ENCODE measurements at places on chromosomes 5 and 9.
A peak's percentile ranks its signal among the peaks of the same experiment; 100 is the strongest.

DNA sequence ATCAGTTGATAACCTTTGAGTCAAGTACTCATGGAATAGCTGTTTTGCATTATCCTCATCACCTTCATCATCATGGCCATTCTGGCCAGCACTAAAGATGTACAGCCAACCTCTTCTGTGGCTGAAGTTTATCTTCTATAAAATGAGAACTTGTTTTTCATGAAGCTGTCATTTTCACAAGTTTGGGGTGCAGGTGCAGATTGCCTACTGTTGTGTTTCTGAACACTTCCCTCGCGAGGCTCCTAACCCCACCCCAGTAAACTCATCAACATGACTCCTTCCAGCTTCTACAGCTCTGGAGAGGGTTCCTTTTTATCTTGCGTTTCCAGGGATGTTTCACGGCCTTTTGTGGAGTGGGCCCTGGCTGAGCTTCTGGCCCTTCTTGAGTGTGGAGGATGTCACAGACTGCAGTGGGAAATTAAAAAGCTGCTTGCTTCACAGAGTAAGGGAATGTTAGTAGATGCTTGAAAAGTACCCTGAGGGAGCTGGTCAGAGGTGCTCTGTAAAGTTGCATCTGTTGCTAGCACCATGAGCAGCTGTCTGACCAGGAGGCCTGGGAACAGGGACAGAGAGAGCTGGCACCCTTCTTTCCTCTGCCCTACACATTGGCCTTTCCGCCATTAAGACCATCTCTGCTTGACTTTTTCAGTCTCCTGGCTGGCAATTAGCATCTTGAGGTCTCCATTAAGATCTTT, 24.9 kb downstream of the SYK start:
- no peak for DNase-seq

GRCh38 chr5:172325452-172325851, 41.9 kb upstream of the UBTD2 start:
- no peak for DNase-seq

- DNase-seq, result no peak
Observed at GRCh38 chr5:79518718-79519117, 4.8 kb upstream of the HOMER1 start.

DNA sequence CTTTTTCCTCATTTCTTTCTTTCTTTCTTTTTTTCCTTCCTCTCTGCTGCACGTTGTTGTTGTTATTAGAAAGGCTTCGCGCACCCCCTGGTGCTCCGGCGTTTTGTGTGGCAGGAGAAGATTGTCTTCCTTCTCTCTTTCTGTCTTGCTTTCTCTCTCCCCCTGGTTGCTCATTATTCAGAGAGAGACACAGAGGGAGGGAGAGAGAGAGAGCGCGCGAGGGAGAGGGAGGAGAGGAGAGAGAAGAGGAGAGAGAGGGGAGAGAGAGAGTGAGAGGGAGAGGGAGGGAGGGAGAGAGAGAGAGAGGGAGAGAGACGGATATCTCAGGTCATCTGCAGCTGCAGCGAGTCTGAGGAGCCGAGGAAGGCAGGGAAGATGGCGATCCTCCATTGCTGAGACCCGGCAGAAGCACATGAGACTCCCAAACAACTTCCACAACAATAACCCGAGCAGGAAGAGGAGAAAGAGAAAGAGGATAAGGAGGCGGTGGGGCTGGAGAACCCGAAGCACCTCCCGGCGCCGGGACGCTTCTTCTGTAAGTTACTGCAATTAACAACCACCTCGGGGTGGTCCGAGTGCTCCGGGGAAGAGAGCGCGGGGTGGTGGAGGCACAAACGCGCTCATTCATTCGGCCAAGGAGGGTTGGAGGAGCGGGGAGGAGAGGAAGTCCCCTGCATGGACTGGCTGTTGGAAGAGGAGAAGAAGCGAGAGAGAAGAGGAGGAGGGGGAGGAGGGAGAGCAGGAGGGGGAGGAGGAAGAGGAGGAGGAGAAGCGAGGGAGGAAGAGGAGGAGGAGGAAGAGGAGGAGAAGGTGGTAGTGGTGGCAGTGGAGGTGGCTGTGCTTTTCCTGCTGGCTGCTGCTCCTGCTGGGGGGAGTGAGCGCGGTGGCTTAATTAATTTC, at the start of gene ZNF462:
Gene ZNF462 (plus strand): TSS at position 346 of the 900 bp plus-strand sequence. CDS start 60,218 bp downstream, outside the sequence.
- DNase-seq, result peak; percentile 76

DNA sequence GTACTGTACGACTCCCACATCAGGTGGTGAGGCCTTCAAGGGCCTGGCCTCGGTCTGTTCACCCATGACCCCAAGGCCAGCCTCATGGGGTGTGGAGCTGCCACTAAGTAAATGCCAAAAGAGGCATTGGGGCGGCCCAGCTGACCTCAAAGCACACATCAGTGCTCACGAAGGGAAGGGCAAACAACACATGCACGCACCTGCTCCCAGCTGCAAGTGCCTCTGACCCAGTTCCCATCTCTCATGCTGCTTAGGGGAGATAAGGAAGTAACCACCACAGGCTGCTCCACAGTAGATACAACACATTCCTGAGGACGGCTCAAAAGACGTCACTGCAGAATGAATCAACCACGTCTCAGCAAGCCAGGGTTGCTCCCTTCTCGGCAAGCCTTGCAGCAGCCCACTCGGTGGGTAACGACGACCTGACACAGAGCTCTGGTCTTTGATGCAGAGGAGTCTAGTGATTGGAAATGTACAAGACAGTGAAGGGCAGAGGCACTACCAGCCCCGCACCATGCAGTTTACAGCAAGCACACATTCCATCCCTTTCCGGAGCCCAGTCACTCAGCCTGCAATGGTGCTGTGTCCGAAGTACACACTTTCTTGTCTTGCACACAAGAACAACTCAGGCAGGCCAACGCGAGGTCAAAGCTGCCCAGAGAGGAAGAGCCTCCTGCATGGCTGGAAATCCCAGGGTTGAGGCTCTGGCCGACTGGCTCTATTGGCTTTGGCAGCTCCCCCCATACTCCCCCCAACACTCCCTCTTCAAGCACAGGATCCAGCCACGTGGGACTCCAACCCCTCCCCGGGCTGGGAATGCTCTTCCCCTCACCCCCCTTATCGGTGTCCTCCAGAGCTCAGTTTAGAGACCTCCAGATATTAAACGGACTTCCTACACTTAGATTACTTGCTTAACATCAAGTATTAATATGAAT, 31.8 kb downstream of the FABP6 start:
- DNase-seq, result peak; percentile 45

DNA sequence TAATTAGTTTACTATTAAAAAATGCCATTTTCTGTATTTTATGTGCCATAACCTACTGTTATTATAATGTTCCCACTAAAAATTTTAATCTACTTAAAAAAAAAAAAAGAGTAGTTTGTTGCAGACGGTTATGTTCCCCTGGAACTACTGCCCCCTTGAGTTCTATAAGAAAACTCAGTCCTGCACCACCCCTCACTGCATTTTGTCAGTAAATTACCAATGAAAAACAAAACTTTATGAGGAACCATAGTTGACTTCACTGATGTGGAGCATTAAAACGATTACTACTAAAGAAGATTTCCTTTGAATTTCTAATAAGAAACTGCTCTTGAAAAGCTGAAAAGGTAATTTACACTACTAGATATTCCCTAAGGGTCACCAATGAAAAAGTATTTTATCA, 288.7 kb downstream of the FBXL17 start:
- peak; percentile 40 for DNase-seq

DNA sequence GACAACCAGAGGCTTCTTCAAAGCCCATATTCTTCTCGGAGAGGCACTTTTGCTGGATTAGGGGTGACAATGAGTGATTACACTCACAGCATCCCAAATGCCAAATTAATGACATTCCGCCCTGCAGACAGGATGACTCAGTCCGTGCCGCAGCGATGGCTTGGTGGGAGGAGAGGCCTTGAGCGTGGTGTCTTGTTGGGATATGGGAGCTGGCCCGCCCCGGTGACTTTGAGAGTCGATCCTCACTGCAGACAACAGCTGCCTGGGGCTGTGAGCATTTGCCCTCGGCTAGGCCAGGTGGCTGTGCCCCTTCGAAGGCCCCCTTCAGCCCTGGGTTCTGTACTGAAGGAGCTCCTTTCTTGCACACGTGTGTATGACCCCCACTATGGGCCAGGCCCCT, 29.8 kb downstream of the OLFM1 start:
- no peak for DNase-seq

GRCh38 chr5:123450114-123450513, 26.9 kb upstream of the CEP120 start:
- DNase-seq, result no peak

DNA sequence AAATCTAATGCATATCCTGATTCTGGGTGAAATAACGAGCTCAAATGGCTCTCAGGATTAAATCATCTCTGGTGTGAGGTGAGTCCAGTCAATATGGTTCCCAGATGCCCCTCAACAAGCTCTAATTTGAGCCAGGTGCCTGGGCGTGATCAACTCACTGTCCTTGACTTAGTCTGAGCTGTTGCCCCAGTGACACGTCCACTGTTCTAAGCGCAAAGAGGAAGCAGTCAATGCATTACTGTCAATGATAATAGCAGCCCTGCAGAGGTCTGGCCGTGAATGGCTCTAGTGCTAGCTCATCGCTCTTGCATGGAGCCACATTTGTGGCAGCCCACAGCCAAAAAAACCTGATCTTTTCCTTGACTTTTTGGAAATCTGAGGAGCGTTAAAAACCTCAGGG, 128.6 kb upstream of the EFNA5 start:
- DNase-seq, result no peak

DNA sequence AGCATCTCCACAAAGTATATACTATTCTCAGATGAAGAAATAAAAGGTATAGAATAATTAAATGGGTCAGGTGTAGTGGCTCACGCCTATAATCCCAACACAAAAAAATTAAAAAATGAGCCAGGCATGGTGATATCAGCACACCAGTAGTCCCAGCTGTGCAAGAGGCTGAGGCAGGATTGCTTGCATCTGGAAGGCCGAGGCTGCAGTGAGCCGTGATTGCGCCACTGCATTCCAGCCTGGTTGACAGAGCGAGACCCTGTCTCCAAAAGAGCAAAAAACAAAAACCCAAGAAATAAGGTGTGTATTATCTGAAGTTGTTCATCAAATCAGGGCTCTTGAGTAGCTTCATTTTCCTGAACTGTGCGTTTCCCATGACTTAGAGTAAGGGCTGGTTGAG, 83.2 kb upstream of the MYO10 start:
- peak; percentile 52 for DNase-seq

- no peak for DNase-seq
Observed at GRCh38 chr9:130424595-130425454, 19.9 kb upstream of the ASS1 start.

DNA sequence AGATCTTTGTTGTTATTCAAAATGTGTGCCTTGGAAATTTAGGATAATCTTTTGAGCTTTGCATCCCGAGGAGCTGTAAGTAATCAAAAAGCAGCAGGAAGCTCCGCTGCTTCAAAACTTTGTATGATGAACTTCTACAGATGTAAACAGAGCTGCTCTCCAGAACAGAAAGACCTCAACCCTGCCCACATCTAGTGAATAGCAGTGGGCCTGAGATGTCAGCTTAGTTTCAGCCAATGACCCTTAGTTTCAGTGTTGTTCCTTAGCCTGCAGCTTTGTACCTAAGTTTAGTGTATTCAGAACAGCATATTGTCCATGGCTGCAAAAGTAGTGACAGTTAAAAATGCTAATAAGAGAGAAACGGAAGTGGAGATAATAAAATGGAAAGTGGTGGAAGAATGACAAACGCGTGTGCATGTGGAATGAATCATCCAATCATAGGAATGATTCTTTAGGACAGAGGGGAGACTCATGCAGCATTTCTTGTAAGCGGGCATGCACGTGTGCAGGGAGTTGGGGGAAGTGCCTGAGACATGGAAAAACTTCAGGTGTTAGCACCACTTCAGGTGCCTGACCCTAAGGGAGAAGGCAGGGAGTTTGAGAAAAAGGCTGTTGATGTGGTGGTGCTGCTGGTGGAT, 24.9 kb downstream of the SNX24 start:
- peak; percentile 86 for DNase-seq

Data from ELR (cell line).